ENCODE measurements at places on chromosomes 7 and 10. TPM values are rescaled to one million over a fixed set of nuclear protein-coding genes. Genes with fewer than 3 reads are reported as not detected.

The COL13A1 gene
- total RNA-seq: 17.2 TPM

The SPAM1 gene
- total RNA-seq: not detected

The PRRT4 gene
- total RNA-seq: not detected

The LDB3 gene
- 0.30 TPM for total RNA-seq

The TRDMT1 gene
- 3.3 TPM for total RNA-seq

The SORCS1 gene
- not detected for total RNA-seq

Measured in smooth muscle cell of the umbilical artery (primary cell).